ENCODE measurements at places on chromosomes 7 and 10.

DNA sequence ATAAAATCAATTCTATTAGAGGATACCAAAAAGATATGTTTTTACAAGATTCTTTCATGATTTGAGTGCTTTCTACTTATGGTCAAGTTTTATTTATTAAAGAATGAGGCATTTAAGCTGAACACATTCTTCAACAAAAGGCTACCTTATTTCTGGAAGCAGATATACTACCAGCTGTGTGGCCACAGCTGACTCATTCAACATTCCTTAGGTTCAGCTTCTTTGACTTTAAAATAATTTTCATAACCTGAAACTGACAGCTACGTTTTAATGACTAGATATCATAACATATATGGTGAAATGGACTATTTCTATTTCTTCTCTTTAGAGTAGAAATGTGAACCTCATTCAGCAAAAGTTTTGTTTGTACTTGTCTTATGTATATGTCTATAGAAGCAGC, 414.2 kb upstream of the SEMA3C start:
- DNase-seq = no peak

DNA sequence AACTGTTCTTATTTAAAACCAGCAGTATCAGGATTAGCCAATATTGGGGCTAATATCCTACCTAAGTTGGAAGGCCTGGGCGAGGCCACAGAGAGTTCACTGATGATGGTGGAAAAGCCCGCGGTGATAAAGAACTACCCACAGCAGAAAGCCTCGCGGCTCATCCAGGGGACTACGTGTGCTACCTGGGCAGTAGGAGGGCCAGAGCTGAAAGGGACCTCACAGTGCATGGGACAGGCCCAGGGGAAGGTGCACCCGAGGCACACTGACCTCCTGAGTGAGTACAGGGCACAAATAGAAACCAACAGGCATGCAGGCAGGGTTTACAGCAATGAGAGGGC, 1.4 kb downstream of the WDR86 start:
- DNase-seq = no peak

DNA sequence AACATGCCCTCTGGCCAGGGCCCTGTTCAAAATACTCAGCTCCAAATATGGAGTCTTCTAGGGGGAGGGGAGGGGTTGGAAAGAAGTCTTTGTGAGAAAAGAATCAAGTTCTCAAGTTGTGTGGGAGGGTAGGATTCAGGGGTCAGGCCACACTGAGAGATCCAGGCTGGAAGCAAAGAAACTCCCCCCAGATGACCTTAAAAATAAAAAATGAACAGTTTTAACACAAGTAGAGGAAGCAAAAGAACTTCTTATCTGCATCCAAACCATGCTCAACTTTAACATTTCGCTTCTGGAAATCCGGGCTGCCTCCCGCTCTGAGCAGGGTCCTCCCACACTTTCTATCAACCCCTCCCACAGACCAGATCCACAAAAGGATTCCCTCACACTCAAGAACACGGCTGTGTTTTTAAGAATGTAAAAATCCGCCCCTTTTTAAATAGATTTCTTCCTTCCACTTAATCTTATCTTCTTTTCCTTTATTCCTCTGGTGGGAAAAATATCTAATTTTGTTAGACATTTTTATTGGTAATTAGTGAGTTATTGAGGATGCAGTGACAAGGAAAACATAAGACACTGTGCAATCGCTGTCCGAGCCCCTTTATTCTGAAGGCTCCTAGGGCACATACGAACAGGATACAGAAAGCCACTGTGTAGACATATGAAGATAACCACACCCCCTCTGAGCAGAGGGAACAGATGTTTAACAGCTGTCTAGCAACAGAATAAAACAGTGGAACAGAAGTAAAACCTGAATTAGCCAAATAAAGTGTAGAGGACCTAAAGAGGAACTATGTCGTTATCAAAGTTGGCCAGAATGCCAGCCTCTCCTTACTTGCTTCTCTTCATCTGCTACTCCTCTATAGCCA, 43.8 kb downstream of the CYTH3 start:
- no peak for DNase-seq

GRCh38 chr7:34277016-34277802, 371.9 kb downstream of the BMPER start:
- no peak for DNase-seq

DNA sequence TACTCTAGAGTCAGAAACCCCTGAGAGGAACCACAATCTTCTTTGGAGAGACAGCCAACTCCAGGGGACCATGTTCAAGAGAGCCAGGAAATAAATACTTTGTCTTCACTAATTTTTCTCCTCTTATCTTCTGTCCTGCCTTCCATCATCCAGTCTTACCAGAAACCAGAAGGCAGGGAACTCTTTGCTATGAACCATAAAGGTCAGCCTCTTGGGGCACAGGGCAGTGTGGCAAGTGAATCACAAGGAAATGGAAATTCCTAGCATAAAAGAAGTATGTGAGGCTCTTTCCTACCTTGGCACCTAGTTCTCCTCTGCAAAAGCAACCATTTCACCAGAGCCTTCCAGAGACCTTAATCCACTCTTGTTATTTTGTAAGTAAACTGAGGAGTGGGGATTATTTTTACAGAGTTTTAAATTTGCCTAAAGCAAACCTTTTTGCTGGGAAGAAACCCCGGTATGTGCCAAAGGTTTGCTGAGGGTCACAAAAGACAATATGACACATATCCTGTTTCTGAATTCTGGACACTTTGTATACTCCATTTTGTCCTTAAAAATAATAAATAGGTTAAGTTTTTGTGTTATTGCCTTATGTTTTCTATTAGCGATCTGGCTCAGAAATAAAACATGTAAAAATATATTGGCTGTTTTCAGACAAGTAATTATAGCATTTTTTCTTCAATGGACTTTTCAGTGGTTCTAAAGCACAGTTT, 87.1 kb downstream of the ADAM22 start:
- DNase-seq = no peak

- no peak for DNase-seq
Observed at GRCh38 chr7:124188576-124188975, 155.7 kb upstream of the TMEM229A start.

GRCh38 chr7:66423729-66424128, 205.0 kb upstream of the KCTD7 start:
- no peak for DNase-seq

Data from activated CD4-positive, alpha-beta T cell treated with anti-CD3 and anti-CD28 coated beads for 24 hours (primary cell).